Stimulated activated CD8-positive, alpha-beta memory T cell treated with anti-CD3 and anti-CD28 coated beads, Interleukin-4, amount 100 ng/mL, for 24 hours (primary cell): ENCODE measurements at places on chromosomes 12 and 14.

- no peak for DNase-seq
Measured at GRCh38 chr12:99002731-99003130, 357.6 kb downstream of the APAF1 start.

DNA sequence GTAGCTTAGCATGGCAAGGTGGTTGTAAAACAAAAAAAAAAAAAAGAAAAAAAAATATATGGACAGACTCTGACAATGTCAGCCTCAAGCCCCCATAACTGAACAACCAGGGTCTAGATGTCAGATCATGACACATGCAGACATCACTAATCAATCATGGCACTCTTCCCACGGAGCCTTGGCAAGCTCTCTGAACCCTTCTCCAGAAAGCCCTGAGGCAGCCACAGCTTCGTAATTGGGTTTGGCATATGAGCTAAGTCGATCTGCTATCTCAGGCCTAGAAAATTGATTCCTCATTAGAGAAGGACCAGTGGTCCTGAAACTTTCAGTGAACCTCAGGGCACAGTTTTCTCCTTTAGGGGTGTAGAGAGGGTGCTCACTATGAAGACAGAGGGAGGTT, 112.2 kb downstream of the GPR135 start:
- no peak for DNase-seq

GRCh38 chr12:124332058-124332672, 37.3 kb downstream of the RFLNA start:
- no peak for DNase-seq

DNA sequence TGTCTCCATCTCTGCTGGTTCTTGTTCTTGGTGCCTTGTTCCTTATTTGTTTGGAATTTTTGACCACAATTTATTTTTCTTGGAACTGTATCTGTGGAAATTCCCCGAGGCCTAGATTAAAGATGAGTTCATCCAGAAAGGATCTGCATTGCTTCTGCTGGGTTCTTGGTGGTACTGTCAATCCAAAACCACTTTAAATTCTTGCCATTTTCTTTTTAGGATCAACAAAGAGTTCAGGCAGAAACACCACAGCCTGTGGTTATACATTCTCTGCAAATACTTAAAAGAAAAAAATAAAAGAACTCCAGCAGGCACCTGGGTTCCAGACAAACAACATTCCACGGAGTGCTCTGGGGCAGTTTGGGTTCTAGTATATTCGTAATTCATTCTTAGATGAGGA, 6.0 kb upstream of the VAMP1 start:
- no peak for DNase-seq

DNA sequence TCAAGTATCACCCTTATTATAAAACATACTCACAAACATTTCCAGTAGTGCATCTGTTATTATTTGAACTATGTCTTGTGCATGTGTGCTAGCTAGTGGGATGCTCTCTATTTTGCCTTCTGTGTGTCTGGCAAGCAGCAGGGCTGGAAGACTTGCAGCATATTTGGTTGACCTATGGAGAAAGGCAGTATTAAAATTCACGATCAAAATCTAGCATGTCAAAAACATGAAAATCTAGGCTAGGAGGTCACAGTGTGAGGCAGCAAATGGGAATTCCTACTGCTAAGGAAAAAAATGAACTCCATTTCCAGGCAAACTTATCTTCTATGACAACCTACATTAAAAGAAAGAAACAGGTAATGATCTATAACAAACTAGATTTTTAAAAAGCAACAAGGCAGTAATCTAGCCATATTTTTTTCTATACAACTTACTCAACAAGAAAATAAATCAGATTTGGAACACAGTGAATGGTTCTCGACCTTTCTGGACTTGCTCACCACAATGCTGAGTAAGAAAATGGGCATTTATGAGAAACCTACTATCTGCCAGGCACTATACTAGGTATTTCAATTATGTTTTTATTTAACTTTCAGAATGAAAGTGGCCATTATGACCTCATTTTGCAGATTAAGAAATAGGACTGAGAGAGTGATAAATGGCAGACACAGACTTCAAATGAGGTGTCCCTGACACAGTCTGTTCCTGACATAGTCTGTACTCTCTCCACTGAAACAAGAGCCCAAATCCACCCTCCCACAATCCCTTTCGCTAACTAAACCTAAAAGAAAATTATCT, 96.8 kb downstream of the TXNDC16 start:
- DNase-seq = no peak

GRCh38 chr12:52213564-52214420, 19.3 kb upstream of the KRT7 start:
- peak; percentile 39 for DNase-seq

DNA sequence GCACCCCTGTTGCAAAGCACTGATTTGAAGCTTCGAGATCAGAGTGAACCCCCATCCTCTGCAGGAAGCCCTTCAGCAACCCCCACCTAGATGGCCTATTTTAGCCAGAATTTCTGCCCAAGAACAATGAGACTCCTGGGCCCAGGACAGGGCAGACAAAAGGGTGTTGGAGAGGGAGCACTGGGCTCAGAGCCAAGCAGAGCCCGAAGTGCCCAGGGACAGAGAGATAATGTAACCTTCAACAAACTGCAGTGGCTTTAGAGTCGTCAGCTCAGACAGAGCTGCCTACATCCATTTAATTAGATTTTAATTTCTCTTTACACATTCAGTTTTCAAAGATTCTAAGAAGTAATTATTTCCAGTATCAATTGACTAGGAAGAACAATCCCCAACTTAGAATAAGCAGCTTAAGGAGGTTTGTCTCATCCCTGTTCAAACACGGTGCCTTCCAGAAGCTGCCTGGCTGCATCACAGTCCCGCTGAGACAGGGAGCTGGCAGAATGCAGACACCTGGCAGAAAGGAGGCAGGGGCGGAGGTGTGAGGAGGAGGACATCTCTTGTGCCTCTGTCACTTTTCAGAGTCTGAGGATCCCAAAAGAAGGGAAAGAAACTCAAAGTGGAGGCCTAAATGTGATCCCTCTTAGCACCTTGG, 504.9 kb upstream of the CCDC196 start:
- DNase-seq = no peak

DNA sequence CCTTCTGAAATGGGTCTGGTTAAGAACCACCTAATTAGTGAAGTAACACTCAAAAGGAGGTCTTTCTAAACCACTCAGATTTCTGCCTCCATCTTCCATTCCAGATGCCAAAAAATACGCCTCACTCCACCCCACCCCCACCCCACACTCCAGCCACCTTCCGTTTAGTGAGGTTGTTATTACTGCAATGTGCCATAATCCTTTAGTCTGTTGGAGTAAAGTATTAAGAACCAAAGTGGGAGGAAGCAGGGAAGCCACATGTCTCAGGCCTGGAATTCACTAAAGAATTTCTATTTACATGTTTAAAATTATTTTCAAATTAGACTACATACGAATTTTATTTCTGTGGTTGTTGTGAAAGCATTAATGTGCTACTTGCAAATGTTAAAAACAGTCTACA, 7.4 kb downstream of the KIF21A start:
- DNase-seq = no peak

- no peak for DNase-seq
Measured at GRCh38 chr12:85872497-85873091, 1.5 kb upstream of the NTS start.

- DNase-seq = no peak
Measured at GRCh38 chr14:56817396-56817921, 7.2 kb upstream of the OTX2 start.

DNA sequence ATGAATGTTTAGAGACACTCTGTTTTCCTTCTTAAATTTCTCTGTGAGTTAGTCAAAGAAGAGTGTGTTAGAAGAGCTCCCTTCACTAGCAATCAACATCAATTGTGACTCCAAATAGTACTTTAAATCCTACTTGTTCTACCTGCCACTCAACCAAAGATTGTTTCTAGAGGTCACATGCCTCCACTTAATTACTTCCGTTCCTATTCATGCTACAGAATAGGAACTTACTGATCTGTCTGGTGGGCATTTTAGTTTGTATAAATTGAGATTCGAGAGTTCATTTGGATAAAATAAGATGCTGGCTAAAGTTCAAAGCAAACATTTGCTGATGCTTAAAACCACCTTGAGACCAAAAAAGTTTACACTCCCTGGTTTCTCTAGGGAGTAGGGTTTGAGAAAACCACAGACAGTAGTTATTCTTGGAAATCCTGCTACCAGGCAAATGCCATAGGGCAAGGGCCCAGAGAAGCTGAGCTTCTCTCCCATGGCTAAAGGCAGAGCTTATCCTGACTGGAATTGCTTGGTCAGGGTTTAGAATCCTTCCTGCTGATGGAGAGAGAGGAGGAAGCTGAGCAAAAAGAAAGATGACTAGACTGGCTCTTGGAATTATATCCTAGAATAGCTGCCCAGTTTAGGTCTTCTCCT, 389.6 kb upstream of the ATP2B1 start:
- no peak for DNase-seq

DNA sequence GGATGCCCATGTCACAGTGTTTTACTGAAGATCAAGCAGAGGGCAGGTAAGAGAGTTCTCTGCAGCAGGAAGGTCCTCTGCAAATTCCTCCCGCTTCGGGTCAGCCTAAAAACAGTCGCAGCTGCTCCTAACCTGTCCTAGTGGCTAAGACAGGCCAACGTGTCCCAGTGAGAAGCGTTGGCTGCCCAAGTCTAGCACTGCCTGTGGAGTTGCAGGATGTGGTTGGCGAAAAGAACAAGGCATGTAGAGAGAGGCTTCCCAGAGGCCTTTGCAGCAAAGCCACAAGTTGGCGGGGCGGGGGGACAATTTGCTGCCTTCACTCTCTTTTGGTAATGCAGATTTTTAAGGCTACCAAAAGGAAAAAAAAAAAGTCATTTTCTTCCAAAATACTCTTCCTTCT, 340.1 kb downstream of the BCL11B start:
- DNase-seq = peak; percentile 52

DNA sequence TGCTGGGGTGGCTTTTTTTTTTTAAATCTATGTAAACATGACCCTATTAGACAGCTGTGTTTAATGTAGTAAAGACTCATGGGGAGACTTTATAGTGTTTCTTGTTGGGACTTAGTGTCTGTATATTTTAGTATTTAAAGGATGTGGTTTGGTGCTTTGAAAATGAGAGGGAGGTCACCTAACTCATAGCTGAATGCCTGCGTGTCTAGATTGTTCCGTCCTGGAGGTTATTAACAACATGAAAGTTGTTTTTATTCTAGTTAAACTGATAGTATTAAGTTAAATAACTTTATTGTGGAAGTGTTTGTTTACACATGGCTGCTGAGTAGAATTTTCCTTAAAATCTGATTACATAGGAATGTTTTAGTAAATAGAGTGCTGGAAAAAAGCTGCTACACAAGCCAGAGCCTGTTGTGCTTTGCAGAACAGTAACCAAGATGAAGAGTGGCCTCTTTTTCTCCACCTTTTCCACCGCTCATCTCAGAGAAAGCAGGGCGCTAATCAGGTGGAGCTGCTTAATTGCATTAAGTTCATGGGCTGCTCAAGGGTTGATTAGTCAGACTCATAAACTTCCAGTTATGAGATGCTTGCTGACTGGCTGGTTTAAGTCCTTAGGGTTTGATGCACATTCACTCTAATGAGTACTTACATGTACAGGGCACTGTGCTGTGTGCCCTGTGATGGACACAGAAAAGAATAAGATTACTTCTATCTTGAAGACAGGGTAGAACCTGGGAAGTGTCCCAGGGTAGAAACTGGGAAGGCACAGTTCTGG, 62.7 kb downstream of the FBXO34 start:
- DNase-seq = no peak

- no peak for DNase-seq
Measured at GRCh38 chr12:57897286-57897974, 43.9 kb upstream of the ATP23 start.

DNA sequence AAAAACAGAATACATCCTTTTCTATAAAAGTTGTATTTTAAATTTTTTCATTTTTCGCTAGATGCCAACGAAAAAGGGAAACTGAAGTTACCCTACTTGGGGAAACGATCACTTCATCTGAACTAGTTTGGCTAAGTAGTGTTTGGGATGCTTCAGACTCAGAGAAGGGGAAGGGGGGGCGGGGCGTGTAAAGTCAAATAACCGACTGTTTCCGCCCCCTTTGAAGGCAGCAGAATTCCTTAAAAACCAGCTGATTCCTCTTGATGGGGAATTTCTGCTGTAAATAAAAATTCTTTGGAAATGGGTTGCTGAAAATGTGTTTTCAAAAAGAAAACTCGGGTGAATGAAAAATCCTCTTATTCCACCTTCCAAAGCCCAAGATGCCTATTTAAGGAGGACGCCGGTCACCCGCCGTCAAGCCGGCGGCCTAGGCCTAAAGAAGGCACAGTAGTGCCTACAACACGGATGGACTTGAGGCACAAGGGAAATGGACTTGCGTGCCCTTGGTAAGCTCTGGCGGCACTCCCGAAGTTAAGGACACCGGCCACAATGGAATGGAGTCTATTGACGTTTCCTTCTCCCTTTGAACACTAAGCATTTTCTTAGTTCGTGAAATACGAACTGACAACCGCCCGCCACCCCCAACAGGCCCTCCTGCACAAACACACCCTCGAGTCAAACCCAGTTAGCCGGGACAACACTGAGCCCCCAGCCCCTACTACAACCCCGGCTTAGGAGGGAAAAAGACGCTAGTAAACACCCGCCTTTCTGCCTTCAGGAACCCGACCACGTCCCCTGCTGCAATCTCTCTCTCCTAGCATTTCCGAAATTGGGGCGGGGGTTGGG, 1.9 kb downstream of the ATXN2 start:
- DNase-seq = no peak

DNA sequence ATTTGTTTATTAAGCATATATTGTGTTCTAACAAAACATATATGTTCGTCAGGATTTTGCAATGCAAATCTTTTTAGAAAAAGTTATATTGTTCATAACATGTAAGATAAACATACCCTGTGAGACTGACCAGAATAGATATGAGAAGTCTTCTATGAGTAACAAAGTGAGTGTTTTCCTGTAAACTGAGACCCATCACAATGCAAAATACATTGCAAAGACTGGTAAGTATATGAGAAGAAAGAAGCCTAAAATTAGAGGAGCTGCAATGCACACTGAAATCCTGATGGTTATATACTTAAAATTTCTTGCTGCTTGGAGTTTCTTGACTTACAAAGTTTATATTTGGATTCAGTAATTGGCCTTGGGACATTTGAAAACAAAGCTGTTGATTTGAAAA, 6.0 kb downstream of the HMGA2 start:
- no peak for DNase-seq

GRCh38 chr12:10409392-10409791, at the start of gene KLRC4:
Gene KLRC4, minus strand, starts transcription at chr12:10409757. Its CDS starts 182 bp downstream, at chr12:10409575.
- no peak for DNase-seq
